ENCODE measurements at places on chromosomes 5 and 9. TPM values are rescaled to one million over a fixed set of nuclear protein-coding genes. Genes with fewer than 3 reads are reported as not detected.

DNA sequence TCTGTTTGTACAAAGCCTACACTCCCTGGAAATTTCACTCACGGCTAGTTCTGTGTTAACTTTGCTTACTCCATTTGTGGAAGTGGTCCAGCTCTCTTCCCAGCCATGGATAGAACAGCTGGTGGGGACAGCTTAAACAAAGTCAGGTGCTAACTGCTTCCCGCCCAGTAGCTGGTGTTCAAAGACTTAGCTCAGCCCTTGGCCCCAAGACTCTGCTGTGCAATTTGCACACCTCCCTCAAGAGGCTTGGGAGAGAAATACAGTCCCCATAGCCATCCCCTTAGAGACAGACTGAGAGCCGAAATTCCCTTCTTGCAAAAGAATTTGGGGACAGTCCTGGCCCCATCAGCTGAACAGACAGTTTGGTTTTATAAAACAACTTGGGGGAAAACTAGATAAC, 73.8 kb upstream of the RAI14 start:
- no peak overlapping the region for H3K27ac ChIP-seq
- H3K36me3 ChIP-seq, result no peaks in the 10 kb centered on the region
- H3K4me1 ChIP-seq, result no peaks in the 10 kb centered on the region

- no peak overlapping the region for H3K27ac ChIP-seq
- H3K27me3 ChIP-seq, result no peaks in the 10 kb centered on the region
- no peaks in the 10 kb centered on the region for H3K4me1 ChIP-seq
- no peak overlapping the region for H3K4me3 ChIP-seq
- DNase-seq, result no peak
These were observed 920.5 kb downstream of the TLE4 start for GRCh38 chr9:80492221-80492620.

GRCh38 chr9:86794391-86795046, 152.8 kb downstream of the GAS1 start:
- no peak overlapping the region for H3K27ac ChIP-seq
- no peaks in the 10 kb centered on the region for H3K4me1 ChIP-seq
- H3K4me3 ChIP-seq, result no peak overlapping the region

- no peaks in the 10 kb centered on the region for H3K36me3 ChIP-seq
- no peak for DNase-seq
- H3K4me3 ChIP-seq, result no peak overlapping the region
- H3K4me1 ChIP-seq, result no peaks in the 10 kb centered on the region
- H3K27me3 ChIP-seq, result no peaks in the 10 kb centered on the region
These were observed 21.4 kb downstream of the WDR70 start for GRCh38 chr5:37400501-37400900.

- H3K36me3 ChIP-seq, result no peaks in the 10 kb centered on the region
- H3K27me3 ChIP-seq, result no peaks in the 10 kb centered on the region
- no peak overlapping the region for H3K4me3 ChIP-seq
- H3K27ac ChIP-seq, result no peak overlapping the region
- DNase-seq, result no peak
- no peaks in the 10 kb centered on the region for H3K4me1 ChIP-seq
These were observed 44.5 kb downstream of the TRIO start for GRCh38 chr5:14187660-14188059.

ACTBL2 gene
- not detected for total RNA-seq

FRMPD1 gene
- not detected for total RNA-seq
